ENCODE measurements at places on chromosomes 5 and 9. TPM values are rescaled to one million over a fixed set of nuclear protein-coding genes. Genes with fewer than 3 reads are reported as not detected.

FOXD4L5 gene
- 0.64 TPM for total RNA-seq

PCDHA6 gene
- 26.8 TPM for total RNA-seq

SLC27A6 gene
- 2.2 TPM for total RNA-seq

ZFP2 gene
- total RNA-seq, result 6.4 TPM

IFNB1 gene
- total RNA-seq, result not detected

ACOT12 gene
- total RNA-seq, result 2.4 TPM

PCDHGA5 gene
- 14.3 TPM for total RNA-seq

DNA sequence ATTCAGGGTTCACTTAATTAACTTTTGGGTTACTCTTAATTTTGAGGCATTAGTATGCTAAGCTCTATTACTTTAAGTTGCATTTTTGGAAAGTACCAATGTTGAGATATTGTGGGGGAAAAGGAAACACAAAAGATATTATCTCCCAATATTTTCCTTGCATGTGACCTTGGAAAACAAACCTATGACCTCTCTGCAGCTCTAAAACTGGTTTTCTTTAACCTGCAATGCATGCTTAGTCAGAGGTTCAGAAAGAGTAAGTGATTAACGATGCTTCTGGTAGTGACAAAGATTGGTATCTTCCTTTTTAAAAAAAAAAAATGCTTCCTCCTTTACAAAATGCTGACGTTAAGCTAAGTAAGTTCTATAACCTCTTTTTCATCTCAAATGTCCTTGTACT, 44.9 kb upstream of the CDH18 start:
- no peak for DNase-seq

GRCh38 chr9:32426278-32426939, 42.0 kb downstream of the ACO1 start:
- no peak for DNase-seq

- no peak for DNase-seq
Observed at GRCh38 chr5:74040811-74041491, 415.0 kb downstream of the ARHGEF28 start.

- DNase-seq, result no peak
Observed at GRCh38 chr5:4258170-4258569, 662.5 kb downstream of the IRX1 start.

DNA sequence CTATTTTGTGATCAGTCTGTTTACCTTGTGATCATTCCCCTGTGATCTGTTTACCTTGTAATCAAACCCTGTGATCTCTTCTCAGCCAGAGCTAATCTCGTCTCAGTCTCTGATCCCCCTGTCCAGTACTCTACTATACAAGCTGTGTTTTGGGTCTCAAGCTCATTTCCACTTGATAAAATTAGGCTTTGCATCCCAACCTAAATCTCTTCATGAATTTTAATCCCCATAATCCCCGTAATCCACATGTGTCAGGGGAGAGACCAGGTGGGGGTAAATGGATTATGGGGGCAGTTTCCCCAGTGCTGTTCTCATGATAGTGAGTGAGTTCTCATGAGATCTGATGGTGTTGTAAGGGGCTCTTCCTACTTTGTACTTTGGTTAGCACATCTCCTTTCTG, 157.2 kb downstream of the PRR16 start:
- no peak for DNase-seq

DNA sequence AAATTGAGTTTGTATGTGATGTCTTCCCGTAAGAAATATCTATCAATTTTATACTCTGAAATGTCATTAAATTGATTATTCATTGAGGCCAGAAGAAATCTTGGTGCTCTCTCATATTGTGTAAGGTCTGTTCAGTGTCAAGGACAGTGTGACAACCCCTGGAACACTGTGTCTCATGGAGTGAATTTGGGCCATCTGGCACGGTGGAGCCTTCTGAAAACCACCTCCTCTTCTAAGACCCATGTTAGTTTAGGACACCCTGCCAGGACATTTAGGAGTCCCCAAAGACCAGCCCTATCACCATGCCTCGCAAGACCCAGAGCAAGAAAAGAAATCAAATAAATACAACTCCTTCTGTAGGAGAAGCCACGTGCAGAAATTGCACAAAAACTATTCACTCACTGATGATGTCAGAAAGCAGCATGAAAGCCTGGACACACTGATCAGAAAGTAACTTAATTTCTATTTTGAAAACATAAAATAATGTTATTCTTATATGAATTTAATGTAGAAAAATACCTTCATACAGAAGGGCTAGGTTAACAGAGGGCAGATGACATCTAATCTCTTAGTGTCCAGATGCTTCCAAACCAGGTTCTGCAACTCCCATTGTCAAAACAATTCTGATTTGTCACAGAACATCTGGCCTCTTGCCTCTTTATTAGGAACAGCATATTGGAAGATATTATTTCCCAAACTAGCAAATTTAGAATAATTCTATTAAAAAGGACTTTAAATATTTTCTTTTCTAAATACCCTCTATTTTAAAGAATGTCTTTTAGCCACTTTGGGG, 298.8 kb downstream of the NR2F1-AS1 start:
- DNase-seq, result no peak

GRCh38 chr5:79992891-79993657, 2.0 kb upstream of the MTX3 start:
- DNase-seq, result no peak

DNA sequence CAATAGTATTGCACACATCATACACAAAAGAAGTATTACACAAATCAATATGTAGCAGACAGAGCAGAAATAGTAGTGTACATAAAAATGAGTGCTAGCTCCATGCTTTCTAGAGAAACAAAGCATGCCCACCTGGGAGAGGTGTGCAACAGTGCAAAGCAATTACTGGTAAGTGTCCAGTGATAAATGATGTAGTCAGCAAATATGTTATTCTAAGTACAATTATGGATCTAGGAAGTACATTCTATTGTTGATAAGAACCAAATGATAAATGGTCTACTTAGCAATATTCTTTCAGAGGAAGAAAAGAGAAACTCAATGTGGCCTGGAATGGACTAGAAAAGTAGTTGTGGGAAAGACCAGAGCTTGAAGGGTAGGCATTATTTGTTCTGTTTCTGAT, 188.6 kb downstream of the HINT1 start:
- DNase-seq, result no peak

DNA sequence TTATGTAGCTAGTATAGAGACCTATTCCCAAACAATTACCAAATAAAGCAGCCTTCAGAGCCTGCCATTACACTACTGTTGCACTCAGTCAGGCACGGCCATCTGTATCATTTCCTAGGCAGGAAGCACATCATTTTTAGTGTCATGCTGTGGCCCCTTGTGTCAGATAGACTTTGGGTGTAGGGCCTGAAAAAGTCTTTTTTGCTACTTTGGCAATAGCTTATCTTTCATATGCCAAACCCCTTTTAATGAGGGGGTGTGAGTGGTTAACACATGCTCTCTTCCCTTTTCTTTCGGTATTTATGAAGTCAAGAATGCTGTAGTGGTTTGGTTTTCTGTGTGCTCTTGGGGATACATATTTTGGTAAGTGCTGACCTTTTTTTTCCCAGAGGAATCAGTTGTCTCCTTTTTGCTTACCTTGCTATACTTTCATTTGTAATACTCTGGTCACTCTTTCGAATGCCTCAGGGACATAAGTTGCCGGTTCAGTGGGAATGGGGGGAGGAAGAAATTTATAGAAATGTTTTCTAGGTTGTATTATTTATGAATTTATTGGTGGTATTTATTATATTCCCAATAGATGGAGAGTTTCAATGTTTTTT, 209.8 kb downstream of the CSNK1G3 start:
- DNase-seq, result no peak

GRCh38 chr9:27179245-27179865, 70.3 kb downstream of the TEK start:
- DNase-seq, result no peak

- DNase-seq, result no peak
Observed at GRCh38 chr5:33317271-33317670, 123.5 kb upstream of the TARS1 start.

- peak; percentile 88 for DNase-seq
Observed at GRCh38 chr5:38556599-38557307, at the start of gene LIFR. TSS of gene LIFR (minus strand) at chr5:38556646. CDS start at chr5:38530647, 25,999 bp downstream.

Measured in cerebellum (tissue), 4 donors.